Activated CD4-positive, alpha-beta T cell treated with anti-CD3 and anti-CD28 coated beads, Interleukin-2, amount 10 ng/mL, durations not matched to agents 24 days and 14 days (primary cell): ENCODE measurements at places on chromosomes 1 and 21. TPM values are rescaled to one million over a fixed set of nuclear protein-coding genes. Genes with fewer than 3 reads are reported as not detected.

GRCh38 chr1:43639976-43640794 lies 9.8 kb upstream of the KDM4A start:
- H3K4me1 ChIP-seq = peaks cover under 1% of the 10 kb centered on the region
- no peak for DNase-seq
- peaks cover 12% of the 10 kb centered on the region for H3K27me3 ChIP-seq
- H3K36me3 ChIP-seq = no peaks in the 10 kb centered on the region
- no peak overlapping the region for H3K4me3 ChIP-seq
- H3K27ac ChIP-seq = no peak overlapping the region

- H3K4me3 ChIP-seq = no peak overlapping the region
- no peak for DNase-seq
- H3K4me1 ChIP-seq = no peaks in the 10 kb centered on the region
- no peak overlapping the region for H3K27ac ChIP-seq
Observed at GRCh38 chr1:59195151-59195550, 101.7 kb upstream of the FGGY start.

- no peak for DNase-seq
- H3K4me3 ChIP-seq = no peak overlapping the region
- H3K36me3 ChIP-seq = peaks cover 6% of the 10 kb centered on the region
Observed at GRCh38 chr1:234276151-234276788, 97.0 kb upstream of the COA6 start.

- no peak overlapping the region for H3K27ac ChIP-seq
- DNase-seq = no peak
Observed at GRCh38 chr1:40030528-40031135, 9.9 kb upstream of the CAP1 start.

DNA sequence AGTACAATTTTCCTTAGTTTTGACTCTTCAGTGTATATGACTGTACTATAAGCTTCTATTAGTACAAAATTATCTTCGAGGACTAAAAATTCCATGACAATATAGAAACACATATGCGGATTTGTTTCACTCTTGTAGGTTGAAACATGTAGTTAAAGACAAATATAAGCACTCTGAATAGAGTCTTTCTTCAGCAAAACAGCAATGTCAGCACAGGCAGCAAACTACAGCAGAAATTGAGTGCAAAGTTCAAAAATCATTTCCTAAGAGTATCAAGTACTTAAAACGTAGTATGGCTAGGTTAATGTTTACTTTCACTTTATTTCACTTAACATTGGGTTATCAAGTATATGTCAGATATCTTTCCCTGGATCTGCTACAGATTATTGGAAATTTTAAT lies 106.7 kb downstream of the FAF1 start:
- no peaks in the 10 kb centered on the region for H3K4me1 ChIP-seq
- H3K27ac ChIP-seq = no peak overlapping the region
- no peaks in the 10 kb centered on the region for H3K27me3 ChIP-seq
- H3K36me3 ChIP-seq = peaks cover 6% of the 10 kb centered on the region

DNA sequence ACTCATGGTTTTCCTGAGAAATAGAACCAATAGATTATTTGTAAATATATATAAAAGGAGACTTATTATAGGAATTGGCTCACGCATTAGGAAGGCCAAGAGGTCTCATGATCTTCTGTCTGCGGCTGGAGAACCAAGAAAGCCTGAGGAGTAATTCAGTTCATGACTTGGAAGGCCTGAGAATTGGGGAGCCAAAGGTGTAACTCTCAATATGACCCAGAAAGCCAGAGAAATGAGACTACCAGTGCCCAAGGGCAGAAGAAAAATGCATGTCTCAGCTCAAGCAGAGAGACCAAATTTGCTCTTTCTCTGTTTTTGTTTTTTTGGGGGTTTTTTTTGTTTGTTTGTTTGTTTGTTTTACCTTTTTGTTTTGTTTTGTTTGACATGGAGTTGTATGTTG lies 19.5 kb downstream of the SLAMF7 start:
- DNase-seq = no peak
- no peaks in the 10 kb centered on the region for H3K27me3 ChIP-seq
- H3K36me3 ChIP-seq = peaks cover 17% of the 10 kb centered on the region

DNA sequence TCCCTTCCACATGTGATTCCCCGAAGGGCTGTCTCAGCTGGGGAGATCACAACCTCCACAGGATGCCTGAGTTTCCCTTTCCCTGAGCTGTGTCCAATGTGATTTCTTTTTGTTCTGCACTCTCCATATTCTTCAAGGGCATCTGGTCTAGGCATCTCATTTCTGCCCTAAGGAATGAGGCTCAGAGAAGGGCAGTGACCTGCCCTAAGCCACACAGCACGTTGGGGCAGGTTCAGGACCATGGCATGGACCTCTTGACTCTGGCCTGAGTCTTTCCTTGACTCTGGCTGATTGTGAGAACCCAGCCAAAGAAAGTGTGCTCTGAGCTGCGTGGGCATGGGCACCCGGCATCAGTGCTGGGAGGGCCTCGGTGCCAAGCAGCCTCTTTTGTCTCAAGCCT lies 590.3 kb downstream of the PTPRU start:
- H3K36me3 ChIP-seq = no peaks in the 10 kb centered on the region
- H3K4me3 ChIP-seq = no peak overlapping the region
- no peaks in the 10 kb centered on the region for H3K4me1 ChIP-seq
- H3K27ac ChIP-seq = no peak overlapping the region
- H3K27me3 ChIP-seq = no peaks in the 10 kb centered on the region

GRCh38 chr1:241411056-241411775 lies 54.2 kb upstream of the RGS7 start:
- DNase-seq = no peak
- H3K36me3 ChIP-seq = no peaks in the 10 kb centered on the region
- H3K27me3 ChIP-seq = no peaks in the 10 kb centered on the region
- H3K4me1 ChIP-seq = no peaks in the 10 kb centered on the region
- H3K4me3 ChIP-seq = no peak overlapping the region

GRCh38 chr1:41812051-41812450 lies 106.7 kb downstream of the HIVEP3 start:
- no peak overlapping the region for H3K4me3 ChIP-seq
- peaks cover 2% of the 10 kb centered on the region for H3K36me3 ChIP-seq
- H3K27ac ChIP-seq = peak overlapping the region; percentile 34
- DNase-seq = peak; percentile 89
- no peaks in the 10 kb centered on the region for H3K27me3 ChIP-seq

GRCh38 chr1:228794173-228794572 lies 58.9 kb downstream of the RHOU start:
- DNase-seq = peak; percentile 87
- H3K27me3 ChIP-seq = no peaks in the 10 kb centered on the region
- peaks cover 7% of the 10 kb centered on the region for H3K36me3 ChIP-seq
- no peak overlapping the region for H3K27ac ChIP-seq
- peaks cover 28% of the 10 kb centered on the region for H3K4me1 ChIP-seq

- peaks cover 10% of the 10 kb centered on the region for H3K36me3 ChIP-seq
- H3K27me3 ChIP-seq = peaks cover 26% of the 10 kb centered on the region
- H3K4me1 ChIP-seq = peaks cover 12% of the 10 kb centered on the region
- H3K27ac ChIP-seq = no peak overlapping the region
- no peak overlapping the region for H3K4me3 ChIP-seq
Observed at GRCh38 chr21:42777064-42777756, 102.1 kb downstream of the WDR4 start.

GRCh38 chr1:91876040-91876470 lies 9.9 kb downstream of the TGFBR3 start:
- peaks cover 58% of the 10 kb centered on the region for H3K4me1 ChIP-seq
- no peak for DNase-seq
- peak overlapping the region; percentile 44 for H3K4me3 ChIP-seq
- peaks cover 3% of the 10 kb centered on the region for H3K36me3 ChIP-seq
- H3K27me3 ChIP-seq = peaks cover 12% of the 10 kb centered on the region

GRCh38 chr1:47772960-47773682 lies 224.1 kb downstream of the TRABD2B start:
- DNase-seq = no peak
- no peak overlapping the region for H3K4me3 ChIP-seq
- H3K4me1 ChIP-seq = no peaks in the 10 kb centered on the region
- no peaks in the 10 kb centered on the region for H3K27me3 ChIP-seq
- no peak overlapping the region for H3K27ac ChIP-seq

DNA sequence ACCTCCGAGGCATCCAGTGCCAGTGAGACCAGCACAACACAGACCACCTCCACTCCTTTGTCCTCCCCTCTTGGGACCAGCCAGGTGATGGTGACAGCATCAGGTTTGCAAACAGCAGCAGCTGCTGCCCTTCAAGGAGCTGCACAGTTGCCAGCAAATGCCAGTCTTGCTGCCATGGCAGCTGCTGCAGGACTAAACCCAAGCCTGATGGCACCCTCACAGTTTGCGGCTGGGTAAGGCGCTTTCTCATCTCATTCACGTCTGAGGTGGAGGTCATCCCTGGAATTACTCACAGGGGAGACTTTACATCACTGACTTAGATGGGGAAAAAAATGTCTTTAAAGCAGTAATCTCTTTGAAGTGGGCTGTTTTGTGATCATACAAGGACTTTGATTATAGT lies 106.3 kb downstream of the CD247 start:
- H3K36me3 ChIP-seq = peaks cover 35% of the 10 kb centered on the region
- peaks cover 15% of the 10 kb centered on the region for H3K4me1 ChIP-seq
- no peak overlapping the region for H3K27ac ChIP-seq
- DNase-seq = no peak
- H3K27me3 ChIP-seq = no peaks in the 10 kb centered on the region

DNA sequence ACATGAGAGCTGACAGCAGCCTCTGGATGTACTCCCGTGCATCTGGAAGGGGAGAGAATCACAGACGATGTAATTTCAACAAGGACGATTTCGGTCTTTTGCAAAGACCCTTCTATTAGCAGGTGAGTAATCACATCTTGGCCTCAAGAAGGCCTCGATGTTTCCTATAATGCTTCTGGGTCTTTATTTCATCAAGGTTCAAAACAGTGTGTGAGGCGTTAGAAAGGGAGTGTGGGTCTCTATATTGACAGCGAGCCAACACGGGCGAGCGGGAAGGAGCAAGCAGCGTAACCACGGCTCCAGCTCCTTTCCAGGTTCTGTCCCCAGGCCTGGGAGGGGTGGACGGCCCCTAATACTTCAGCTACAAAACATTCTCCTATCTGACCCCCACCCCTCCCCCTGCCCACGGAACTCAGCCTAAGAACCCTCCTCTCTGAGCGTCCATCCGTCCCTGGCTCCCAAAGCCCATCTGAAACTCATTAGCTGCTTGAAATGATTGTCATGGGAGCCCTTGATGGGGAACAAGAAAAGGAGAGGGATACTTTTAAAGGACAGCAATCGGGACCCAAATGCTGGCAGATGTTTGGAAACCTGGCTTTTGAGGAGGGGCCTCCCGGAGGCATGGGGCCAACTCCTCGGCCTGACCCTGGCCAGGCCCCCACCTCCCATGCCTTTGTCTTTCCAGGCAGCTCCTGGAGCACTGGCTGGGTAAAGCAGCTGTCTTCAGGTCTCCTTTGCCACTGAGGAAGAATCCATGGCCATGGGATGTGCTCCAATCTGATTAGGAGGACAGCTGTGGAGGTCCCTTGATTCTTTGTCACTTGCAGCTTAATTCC lies 250.8 kb downstream of the FOXD2 start:
- no peaks in the 10 kb centered on the region for H3K36me3 ChIP-seq
- H3K27ac ChIP-seq = no peak overlapping the region
- no peak for DNase-seq
- no peaks in the 10 kb centered on the region for H3K27me3 ChIP-seq
- H3K4me1 ChIP-seq = no peaks in the 10 kb centered on the region

GRCh38 chr1:109757936-109758786 lies 5.6 kb downstream of the EPS8L3 start:
- H3K27me3 ChIP-seq = peaks cover 7% of the 10 kb centered on the region
- no peak overlapping the region for H3K27ac ChIP-seq
- no peak for DNase-seq
- H3K36me3 ChIP-seq = no peaks in the 10 kb centered on the region
- H3K4me1 ChIP-seq = no peaks in the 10 kb centered on the region

DNA sequence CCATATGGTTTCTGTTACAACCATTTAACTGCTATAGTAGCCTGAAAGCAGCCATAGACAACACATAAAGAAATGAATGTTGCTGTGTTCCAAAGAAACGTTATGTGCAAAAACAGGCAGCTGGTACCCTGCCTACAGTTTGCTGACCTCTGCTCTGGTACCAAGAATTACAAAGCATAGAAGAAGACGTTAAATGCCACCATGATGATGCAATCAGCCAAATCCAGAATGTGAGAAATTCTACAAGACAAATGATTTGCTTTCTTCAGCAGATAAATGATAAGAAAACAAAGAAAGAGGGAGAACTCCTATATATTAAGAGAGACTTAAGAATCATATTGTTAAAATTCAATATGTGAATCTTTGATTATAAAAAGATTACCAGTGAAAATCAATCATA lies 97.8 kb upstream of the PDE4B start:
- peaks cover 10% of the 10 kb centered on the region for H3K27me3 ChIP-seq
- no peaks in the 10 kb centered on the region for H3K4me1 ChIP-seq
- no peak for DNase-seq
- no peak overlapping the region for H3K4me3 ChIP-seq
- H3K36me3 ChIP-seq = no peaks in the 10 kb centered on the region
- H3K27ac ChIP-seq = no peak overlapping the region

- H3K4me1 ChIP-seq = no peaks in the 10 kb centered on the region
- no peaks in the 10 kb centered on the region for H3K27me3 ChIP-seq
- H3K4me3 ChIP-seq = no peak overlapping the region
- no peak overlapping the region for H3K27ac ChIP-seq
- no peak for DNase-seq
Observed at GRCh38 chr1:7562729-7563605, 208.1 kb upstream of the VAMP3 start.

DNA sequence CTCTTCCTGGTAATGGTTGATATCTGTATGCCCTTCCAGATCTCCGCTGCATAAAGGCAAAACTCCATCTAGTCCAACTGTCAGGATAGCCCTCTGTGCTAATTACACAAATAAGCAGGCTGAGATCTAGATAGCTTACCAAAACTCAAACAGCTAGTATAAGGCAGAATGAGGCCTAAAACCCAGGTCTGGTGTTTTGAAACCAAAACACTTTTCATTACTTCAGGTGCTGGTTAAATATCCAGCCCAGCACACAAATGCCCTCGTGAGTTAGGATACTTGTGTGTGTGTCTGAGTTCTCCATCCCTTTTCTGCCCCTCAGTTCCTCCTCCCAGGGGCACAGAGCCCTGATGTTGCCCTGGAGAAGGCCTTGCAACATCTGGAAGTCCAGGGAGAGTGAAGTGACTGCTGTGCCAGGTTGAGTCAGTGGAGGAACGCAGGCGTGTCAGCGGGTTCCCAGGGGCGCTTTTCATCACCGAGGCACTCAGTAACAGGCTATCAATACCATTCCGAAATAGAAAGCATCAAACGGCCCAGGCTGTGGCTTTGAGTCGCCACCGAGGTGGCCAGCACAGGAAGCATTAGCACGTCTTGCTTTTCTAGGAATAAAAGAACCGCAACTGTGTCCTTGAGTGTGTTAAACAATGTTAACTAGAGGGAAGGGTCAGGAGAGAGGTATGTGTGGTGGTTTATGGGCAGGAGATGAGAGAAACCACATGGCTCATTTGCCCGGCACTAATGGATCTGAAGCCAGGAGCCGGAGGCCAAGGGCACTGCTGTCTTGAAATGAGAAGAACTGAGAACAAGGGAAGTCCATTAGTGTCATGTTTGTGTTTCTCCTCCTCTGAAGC lies 90.7 kb upstream of the WLS start:
- no peak overlapping the region for H3K27ac ChIP-seq
- H3K36me3 ChIP-seq = no peaks in the 10 kb centered on the region
- no peaks in the 10 kb centered on the region for H3K4me1 ChIP-seq
- H3K4me3 ChIP-seq = no peak overlapping the region

The TGFB2 gene
- total RNA-seq = not detected in 2 replicates

The RAB3B gene
- 0.02 TPM in 2 replicates for total RNA-seq

The LRRC71 gene
- total RNA-seq = not detected in 2 replicates

The FCGR2B gene
- not detected in 2 replicates for total RNA-seq

The PHLDA3 gene
- total RNA-seq = 11.7 and 12.0 TPM in 2 replicates

The SMPDL3B gene
- total RNA-seq = 0.30 and 0.43 TPM in 2 replicates

The TCEA3 gene
- 6.7 and 7.8 TPM in 2 replicates for total RNA-seq

The ATP1A2 gene
- not detected in 2 replicates for total RNA-seq

The KCNA10 gene
- total RNA-seq = not detected in 2 replicates
